ENCODE measurements at places on chromosomes 1 and 21.

DNA sequence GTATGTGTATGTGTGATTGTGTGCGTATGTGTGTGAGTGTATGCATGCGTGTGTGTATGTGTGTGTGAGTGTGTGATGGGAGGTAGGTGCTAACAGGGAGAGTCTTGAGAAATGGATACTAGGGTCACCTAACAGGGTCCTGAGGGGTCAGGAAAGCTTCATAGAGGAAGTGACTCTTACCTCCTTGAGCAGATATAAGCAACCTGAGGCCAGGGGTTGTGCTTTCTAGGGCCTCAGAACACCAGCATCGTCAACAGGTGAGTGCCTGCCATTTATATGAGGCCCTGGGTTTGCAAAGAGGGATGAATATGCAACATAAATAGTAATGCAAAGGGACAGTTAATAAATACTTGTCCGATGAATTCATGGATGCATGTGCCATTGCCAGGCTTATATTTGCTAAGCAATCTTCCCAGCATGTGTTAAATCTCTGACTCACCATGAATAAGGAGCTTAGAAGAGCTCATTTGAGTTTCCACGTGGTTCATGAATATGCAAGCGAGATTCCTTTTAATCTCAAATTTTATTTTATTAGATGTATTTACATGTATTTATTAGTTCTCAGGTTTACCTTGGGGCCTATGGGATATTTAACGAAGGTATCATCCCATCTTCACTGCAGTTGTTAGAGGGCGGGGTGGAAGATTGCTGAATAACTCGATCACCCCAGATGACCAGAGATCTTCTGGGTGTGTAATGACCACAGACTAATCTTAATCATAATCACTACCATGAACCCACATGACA lies 438.3 kb downstream of the CAMTA1 start:
- no peak for DNase-seq

GRCh38 chr1:230684146-230684545 lies 29.8 kb downstream of the AGT start:
- no peak for DNase-seq

- no peak for DNase-seq
Observed at GRCh38 chr1:3940081-3940753, 40.1 kb upstream of the C1orf174 start.

- no peak for DNase-seq
Observed at GRCh38 chr1:178254433-178254832, 160.5 kb downstream of the RASAL2 start.

GRCh38 chr1:229303855-229304254 lies 32.9 kb downstream of the RAB4A start:
- DNase-seq, result no peak

DNA sequence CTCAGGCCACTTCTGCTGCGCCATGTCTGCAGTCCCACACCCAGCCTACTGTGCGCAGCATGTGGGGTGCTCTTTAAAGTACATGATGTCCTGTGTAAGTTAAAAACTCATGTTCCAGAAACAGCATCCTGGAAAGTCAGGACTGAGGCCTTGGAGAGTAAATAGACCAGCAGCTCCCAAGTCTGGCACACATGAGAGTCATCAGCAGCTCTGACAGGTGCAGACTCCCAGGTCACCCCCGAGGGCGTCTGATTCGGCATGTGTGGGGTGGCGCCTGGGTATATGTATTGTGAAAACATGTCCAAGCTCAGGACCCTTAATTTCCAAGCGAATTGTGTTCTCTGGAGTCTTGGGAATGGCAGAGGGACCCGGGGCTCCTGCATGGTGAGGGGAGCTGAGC lies 120.1 kb upstream of the RUNX3 start:
- no peak for DNase-seq

- DNase-seq, result no peak
Observed at GRCh38 chr1:91736715-91737615, 149.0 kb downstream of the TGFBR3 start.

DNA sequence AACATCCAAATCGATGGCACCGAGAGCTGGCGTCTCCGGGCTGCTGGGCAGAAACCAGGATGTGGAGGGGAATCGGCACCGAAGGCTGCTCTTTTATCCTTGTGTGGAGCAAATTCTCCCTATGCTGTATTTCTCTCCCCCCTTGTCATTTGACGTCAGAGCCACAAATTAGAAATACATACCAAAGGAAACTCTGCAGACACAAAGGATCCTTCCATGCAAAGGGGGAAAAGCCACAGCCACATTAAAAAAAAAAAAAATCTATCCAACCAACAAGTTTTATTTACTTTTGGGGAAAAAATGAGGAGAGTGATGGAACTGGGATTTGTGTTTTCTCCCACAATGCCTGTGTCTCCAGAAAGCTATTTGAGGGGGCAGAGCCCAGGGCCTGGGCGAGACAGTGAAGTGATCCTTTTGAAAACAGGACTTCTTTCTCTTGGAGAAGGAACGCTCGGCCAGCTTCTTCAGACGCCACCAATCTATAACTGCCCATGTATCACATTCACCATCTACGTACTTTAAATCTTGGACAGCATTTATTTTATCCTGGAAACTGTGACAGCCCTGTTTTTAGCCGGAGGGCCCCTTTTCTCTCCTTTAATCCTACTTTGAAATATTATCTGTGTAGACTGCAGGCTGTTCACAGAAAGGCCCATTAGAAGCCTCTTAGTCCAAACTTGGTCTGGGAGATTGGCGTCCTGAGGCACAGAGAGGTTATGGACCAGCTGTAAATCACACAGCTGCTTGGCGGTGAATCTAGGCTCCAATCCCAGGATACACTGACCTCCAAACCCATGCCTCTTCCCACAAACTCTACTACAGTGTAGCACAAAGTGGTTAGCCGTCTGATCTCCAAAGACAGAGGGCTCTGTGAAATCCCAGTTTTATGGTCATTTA lies 4.5 kb downstream of the KANK4 start:
- DNase-seq, result no peak

DNA sequence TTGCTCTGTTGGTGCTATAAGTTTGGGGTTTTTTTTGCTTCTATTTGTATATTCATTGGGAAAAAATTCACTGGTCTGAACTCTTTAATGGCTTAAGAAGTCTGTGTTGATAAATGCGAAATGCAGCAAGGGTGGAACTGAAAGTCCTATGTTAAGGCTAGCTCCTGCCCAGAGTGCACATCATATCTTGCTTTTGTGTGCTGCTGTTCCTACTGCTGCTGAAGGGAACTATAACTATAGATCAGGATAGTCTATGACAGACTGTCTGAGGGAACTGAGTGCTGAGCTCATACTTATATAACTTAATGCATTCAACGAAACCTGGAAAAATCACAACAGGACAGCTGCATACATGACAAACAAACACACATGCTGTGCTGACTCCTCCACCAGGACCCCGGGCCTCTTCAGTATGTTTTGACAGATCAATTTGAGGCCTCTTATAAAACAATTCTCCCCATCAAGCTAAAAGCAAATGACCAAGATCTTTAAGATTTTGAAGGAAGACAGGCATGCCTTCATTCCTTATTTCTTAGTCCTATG lies 1031.5 kb upstream of the ADGRL2 start:
- no peak for DNase-seq

DNA sequence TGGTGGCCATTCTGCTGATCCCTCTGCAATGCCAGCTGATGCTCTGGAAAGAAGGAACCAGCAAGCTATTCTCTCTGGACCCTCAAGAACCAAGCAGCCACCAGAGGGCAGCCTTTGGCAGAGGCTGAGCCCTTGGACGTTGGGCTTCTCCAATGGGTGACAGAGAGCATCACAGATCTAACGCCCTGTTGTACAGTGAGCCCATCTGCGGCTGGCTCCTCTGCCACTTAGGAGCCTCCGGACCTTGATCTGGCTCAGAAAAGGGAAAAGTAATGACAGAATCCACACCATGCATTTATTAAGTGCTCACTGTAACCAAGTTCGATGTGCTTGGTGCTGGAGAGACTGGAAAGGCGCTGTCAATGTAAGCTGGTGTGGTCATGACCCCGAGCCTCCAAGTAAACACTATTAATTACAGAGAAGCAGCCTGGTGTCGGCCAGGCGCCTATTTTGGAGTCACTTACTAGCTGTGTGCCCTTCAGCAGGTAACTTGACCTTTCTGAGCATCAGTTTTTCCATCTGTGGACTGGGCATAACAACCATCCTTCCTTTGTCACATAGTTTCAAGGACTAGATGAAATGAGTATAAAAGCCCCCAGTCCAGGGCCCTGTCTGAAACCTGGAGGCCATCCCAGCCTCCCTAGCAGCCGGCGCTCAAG lies 34.9 kb downstream of the ECE1 start:
- DNase-seq, result peak; percentile 97

- DNase-seq, result no peak
Observed at GRCh38 chr1:179591592-179592580, at the start of gene TDRD5. TSS of gene TDRD5 (plus strand) at chr1:179591832. CDS start at chr1:179592616, 784 bp downstream.

- DNase-seq, result no peak
Observed at GRCh38 chr1:201020721-201021629, 2.5 kb downstream of the KIF21B start.

DNA sequence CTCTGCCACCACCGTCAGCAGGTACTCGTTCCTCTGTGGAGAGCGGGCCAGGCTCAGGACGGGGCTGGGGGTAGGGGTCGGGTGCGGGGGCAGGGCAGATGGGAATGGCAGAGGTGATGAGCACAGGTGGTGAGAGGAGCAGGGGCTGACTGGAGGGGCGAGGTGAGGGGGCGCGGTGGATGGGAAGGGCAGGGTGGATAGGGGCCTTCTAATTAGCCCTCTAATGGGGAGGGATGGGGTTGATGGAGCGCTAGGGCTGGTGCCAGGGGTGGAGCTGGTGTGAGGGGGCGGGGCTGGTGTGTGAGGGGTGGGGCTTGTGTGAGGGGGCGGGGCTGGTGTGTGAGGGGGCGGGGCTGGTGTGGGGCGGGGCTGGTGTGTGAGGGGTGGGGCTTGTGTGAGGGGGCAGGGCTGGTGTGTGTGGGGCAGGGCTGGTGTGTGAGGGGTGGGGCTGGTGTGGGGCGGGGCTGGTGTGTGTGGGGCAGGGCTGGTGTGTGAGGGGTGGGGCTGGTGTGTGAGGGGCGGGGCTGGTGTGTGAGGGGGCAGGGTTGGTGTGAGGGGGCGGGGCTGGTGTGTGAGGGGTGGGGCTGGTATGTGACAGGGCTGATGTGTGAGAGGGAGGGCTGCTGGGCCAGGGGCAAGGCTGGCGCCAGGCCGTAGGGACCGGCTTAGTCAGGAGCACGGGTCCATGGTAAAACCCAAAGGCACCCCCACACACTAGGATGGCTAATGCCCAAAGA lies 5.9 kb downstream of the KRTAP10-1 start:
- no peak for DNase-seq

- no peak for DNase-seq
Observed at GRCh38 chr1:92961896-92962752, 862 bp upstream of the DIPK1A start.

- no peak for DNase-seq
Observed at GRCh38 chr1:181493885-181494284, 10.6 kb downstream of the CACNA1E start.

- no peak for DNase-seq
Observed at GRCh38 chr1:47424336-47424982, 8.4 kb downstream of the FOXE3 start.

DNA sequence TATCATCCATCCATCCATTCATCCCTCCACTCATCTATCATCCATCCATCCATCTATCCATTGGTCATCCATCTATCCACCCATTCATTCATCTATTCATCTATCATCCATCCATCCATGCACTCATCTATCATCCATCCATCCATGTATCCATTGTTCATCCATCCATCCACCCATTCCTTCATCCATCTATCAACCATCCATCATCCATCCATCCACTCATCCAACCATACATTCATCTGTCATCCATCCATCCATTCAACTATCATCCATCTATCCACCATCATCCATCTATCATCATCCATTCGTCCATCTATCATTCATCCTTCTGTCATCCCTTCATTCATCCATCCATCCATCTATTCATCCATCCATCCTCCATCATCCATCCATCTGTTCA lies 61.1 kb downstream of the UMODL1 start:
- no peak for DNase-seq

- no peak for DNase-seq
Observed at GRCh38 chr1:208242146-208242545, 2.0 kb downstream of the PLXNA2 start.

DNA sequence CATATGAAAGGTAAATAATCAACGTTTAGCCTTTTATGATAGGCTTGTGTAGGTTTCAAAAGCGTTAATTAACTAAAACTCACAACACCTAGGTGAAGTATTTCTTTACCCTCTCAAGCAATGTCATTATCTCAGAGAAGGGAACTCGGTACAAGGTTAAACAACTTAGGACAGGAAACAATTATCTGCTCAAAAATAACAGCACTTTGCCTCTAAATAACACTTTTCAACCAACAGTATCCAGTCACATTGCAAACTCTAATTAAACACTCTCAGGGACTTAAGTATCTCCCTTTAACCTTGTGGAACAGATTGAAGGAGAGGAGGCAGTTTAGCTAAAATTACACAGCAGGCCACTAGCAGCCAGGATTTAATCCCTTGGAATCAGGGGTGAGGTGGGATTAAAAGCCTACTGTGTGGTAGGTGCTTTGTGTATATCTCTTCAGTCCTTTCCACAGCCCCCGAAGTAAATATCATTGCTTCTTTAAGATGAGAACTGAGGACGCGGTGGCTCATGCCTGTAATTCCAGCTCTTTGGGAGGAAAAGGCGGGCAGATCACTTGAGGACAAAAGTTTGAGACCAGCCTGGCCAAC lies 5.2 kb upstream of the AKNAD1 start:
- no peak for DNase-seq

- no peak for DNase-seq
Observed at GRCh38 chr21:44858791-44859190, 14.7 kb downstream of the PTTG1IP start.

GRCh38 chr1:94719926-94720793 lies 100.0 kb upstream of the SLC44A3 start:
- no peak for DNase-seq

- DNase-seq, result no peak
Observed at GRCh38 chr21:44615911-44616590, 4.2 kb downstream of the KRTAP10-8 start.

DNA sequence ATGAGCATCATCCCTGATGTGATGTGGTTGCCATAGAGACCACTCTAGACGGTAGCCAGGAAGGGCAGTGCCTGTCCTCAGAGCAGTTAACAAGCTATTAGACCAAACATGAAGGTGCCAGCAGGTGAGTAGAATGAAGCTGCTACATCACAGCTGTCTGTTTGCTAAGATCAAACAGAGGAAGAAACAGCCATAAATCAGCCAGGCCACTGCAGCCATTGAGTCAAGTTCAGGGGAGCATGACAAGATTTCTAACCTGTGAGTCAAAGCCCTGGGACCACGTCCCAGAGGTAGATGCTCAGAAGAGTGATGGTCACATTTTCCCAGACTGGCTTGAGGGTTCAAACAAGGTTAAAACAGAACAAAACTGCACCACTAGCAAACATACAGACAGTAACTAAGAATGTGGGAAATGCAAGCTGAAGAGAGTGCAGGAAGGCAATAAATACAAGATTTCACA lies 450.6 kb upstream of the DAB1 start:
- no peak for DNase-seq

- DNase-seq, result no peak
Observed at GRCh38 chr1:156705321-156705917, at the start of gene CRABP2. TSS of gene CRABP2 (minus strand) at chr1:156705583. CDS start at chr1:156705446, 137 bp downstream.

- DNase-seq, result peak; percentile 45
Observed at GRCh38 chr21:36479415-36480402, at the start of gene CLDN14. TSS of gene CLDN14 (minus strand) at chr21:36480122. CDS start at chr21:36461695, 18,427 bp downstream.

- no peak for DNase-seq
Observed at GRCh38 chr1:151801310-151801820, 3.9 kb downstream of the LINGO4 start.
